ENCODE measurements at places on chromosomes 1 and 21.

- no peak for DNase-seq
Measured at GRCh38 chr1:158398818-158399514, at the start of gene OR10T2. Gene OR10T2, minus strand, starts transcription at chr1:158399466. Its CDS starts 0 bp downstream, at chr1:158399466.

DNA sequence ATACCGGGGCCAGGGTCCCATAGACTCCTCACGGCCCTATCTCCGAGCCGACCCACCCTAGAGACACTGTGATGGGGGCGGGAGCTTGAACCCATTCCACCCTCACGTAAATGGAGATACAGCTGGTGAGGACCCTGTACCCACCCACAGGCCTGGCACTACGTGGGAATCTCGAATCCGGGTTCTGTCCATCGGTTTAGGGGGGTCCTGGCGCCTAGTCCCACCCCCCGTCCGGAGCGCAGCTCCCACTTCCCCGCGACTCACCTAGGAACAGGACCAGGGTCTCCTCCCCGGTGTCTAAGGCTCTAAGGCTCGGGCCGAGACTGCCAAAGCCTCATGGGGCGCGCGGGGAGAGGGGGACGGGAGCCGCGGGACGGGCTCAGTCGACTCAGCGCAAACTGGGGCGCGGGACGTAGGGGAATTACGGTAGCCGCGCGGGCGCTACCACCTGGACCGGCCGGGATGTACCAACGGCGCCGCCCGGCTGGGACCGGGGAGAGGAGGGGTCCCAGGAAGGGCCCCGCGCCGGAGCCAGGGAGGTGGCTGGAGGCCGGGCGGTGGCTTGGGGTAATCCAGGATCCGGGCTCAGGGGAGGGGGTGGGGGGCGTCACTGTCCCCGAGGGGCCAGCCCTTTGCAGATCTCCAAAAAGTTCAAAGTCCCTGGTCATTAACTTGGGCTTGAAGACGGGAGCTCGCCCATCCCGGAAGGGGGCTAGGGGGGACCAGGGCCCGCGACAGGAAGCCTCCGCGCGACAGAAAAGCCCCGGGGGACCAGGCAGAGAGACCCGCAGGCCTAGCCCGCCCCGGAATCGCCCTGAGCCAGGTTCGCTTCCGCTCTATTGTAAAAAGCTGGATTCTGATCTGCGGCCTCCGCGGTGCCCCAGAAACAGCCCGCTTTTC is 1.0 kb downstream of the PLEKHG5 start:
- peak; percentile 75 for DNase-seq

- no peak for DNase-seq
Measured at GRCh38 chr1:207313131-207313530, 8.3 kb upstream of the CD55 start.

- no peak for DNase-seq
Measured at GRCh38 chr1:7562729-7563605, 208.1 kb upstream of the VAMP3 start.

DNA sequence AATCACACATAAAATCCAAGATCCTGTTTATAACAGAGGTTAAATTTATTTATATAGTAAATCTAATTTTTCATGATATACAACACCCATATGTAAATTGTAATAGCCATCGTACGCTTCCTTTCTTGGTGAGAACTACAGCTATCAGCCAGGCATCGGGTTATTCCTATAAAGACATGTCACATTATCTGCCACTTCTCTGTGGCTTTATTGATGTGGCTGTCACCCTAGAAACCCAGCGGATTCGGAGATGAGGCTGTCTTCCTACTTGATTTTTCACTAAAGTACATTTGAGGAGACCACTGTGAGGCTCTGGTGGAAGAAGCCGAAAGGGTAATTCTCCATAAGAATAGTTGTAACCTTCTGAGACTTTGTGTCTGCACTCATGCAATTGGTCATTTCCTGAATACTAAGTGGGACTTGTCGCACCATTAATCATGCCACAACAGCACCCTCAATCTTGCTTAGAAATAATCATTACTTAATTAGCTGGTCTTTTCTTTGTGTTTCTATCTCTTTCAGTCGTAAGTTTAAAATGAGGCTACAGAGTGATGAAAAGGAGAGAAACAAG is 106.0 kb downstream of the NTNG1 start:
- no peak for DNase-seq

DNA sequence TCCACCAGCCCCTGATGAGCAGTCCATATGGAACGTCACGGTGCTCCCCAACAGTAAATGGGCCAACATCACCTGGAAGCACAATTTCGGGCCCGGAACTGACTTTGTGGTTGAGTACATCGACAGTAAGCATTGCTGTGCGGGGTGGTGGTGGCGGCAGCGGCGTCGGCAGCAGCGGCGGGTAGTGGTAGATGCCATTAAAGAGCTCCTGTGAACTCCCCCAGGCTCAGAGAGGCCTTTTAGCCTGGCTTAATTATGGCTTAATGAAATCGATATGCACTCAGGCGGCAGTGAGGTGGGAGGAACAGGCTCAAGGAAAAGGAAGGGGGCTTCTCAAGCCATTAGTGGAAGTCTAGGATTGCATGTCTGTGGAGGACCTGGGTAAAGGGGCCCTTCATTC is 41.9 kb upstream of the CNTN2 start:
- no peak for DNase-seq

- peak; percentile 88 for DNase-seq
Measured at GRCh38 chr1:32716312-32717148, 14.0 kb upstream of the SYNC start.

GRCh38 chr1:29513357-29513756 is 277.0 kb downstream of the PTPRU start:
- peak; percentile 16 for DNase-seq
